ENCODE measurements at places on chromosomes 2 and 18. TPM values are rescaled to one million over a fixed set of nuclear protein-coding genes. Genes with fewer than 3 reads are reported as not detected.

DNA sequence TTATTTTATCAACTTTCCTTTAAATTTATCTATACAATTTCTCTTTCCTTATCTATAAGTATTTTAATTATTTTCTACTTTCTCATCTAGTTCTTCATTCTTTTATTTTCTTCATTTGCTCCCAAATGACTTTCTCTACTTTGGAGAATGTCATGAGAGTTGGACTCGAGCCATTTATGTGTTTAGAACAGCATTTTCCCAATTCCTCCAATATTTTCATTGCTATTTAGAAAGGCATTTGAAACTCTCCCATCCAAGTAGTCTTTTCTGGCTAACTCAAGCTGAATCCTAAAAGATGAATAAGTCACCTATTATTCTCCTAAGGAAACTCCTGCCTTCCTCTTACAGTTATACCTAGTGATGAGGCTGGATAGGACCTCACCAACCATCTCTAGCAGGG, 15.8 kb upstream of the FEZ2 start:
- DNase-seq, result no peak

DNA sequence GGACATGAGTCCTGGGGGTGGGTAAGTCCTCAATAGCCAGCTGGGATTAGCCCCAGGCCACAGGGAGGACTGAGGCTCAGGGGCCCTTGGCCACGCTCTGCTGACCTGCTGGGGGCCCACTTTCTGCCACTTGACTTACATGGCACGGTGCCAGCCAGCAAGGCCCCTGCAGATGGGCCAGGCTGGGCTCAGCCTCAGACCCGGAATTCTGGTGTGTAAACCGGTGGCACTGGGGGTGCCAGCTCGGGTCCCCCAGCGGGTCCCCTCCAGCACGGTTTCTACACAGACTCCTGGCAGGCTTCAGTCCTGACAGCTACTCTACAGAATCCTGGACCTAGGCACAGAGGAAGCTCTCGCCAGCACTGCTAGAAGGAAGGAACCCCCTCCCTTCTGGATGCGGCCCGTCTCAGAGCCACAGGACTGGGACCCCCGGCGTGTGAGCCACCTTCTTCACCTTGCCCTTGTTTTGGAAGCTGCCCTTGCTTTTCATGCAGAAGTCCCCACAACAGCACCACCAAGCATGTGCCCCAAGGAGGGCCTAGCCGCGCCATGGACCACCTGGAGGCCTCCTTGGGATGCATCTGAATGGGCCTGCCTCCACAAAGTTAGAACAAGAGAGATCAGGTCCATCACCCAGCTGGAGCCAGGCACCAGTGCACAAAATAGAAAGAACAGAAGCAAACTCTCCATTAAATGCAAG, 8.0 kb downstream of the HDAC4 start:
- DNase-seq, result peak; percentile 58

GRCh38 chr2:3023531-3023930, 354.1 kb downstream of the EIPR1 start:
- DNase-seq, result no peak

DNA sequence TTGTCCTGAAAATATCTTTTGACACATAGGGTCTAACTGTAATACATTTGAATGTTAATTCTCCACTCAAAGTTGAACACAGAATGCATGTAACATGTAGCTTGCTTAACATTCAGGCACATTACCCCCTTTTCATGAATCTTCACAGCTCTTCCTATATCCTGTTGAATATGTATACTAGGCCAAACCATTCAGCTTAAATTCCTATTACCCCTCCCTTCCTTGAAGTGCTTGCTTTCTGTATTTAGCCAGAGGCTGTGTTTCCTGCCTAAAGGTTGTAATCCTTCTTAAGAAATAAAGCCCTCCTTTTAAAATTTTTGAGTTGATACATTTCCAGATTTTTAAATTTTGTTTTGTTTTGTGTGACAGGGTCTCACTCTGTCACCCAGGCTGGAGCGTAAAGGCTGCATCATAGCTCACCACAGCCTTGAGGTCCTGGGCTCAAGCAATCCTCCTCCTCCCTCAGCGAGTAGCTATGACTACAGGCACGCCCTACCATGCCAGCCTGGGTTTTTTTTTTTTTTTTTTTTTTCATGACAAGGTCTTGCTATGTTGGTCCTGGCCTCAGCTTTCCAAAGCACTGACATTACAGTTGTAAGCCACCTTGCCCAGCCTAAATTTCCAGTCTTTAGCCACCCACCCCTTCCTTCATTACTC, 357.6 kb downstream of the DSC3 start:
- no peak for DNase-seq

DNA sequence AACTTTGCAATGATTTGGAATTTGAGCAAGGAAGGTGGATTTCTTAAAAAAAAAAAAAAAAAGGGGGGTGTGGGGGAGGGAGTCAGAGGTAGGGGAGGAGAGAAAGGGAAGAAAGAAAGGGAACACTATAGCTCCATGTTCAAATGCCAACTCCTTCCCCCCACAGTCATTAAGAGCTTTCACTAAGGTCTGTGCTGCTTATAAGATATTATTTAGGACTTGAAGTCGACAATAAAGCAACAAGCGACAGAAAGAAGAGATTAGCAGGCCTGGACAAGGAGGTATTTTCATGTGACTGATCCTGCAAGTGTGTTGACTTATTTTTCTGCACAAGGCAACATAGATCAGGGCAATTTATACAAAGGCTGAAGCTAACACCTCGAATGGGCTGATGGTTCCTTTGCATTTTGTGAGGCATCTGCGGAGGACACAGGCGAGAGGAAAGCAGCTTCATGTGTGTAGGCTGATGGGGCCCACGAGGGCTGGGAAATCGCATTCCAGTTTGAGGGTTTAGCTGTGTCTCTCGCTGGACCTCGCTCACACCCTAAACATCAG, 382.0 kb downstream of the SOX11 start:
- DNase-seq, result no peak

DNA sequence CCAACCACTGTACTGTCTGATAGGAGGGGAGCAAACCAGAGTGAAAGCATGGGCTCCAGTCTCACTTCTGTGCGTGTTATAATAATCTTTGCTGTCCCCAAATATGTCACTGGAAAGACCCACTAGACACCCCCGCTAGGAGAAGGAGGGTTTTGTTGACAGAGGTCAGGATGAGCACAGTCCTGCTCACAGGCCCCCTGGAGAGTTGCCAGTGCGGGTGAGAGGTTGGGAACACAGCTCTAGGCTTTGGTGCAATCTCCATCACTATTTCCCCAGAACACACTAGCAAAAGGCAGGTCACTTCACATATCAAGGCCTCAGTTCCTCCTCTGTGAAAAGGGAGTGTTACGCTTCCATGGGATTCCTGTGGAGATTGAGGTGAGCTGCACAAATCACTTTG, 9.7 kb downstream of the XDH start:
- DNase-seq, result no peak

- no peak for DNase-seq
These were observed 109.1 kb downstream of the CDK15 start for GRCh38 chr2:201915446-201915845.

- no peak for DNase-seq
These were observed 221.4 kb downstream of the NDUFA10 start for GRCh38 chr2:239803766-239804115.

DNA sequence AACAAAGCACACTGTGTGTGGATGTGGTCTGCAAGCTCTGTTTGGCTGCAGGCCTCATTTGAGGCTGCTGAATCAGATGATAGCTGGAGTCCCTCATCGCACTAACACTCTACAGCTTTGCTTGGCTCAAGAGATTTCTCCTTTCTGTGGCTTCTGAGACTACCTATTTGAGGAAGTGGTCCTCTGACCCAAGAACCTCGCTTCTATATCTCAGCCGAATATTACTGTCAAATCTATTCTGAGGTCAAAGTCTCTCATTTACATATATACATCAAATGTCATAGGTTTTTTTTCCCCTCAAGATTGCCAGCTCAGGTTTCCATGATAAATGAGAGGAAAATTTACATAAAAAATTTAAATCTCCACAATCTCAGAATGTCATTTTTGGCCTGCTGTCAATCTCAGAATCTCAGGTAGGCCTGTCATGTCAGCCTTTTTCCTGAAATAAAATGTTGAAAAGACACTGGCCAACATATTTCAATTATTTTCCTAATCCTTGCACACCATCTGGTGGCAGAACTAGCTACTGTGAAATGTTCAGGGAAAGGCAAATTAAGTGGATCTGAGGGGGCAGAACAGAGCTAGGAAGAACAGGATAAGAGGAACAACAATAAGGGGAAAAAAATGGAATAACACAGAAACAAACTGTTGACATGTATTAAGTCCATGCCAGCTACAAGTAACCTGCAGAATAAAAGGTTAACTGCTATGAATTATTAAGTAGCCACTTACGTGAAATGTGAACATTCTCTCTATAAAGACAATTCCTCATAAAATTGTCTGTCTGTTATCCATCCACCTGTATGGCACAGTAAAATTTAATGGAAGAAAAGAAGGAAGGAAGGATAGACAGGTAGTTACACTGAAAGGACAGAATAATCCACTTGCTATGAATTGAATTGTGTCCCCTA, 39.3 kb downstream of the AP1S3 start:
- no peak for DNase-seq

GRCh38 chr18:64273724-64274123, 124.8 kb upstream of the LINC00305 start:
- DNase-seq, result no peak

GRCh38 chr2:222523783-222524544, 99.6 kb downstream of the SGPP2 start:
- no peak for DNase-seq

GRCh38 chr2:152820048-152820447, 101.6 kb downstream of the ARL6IP6 start:
- DNase-seq, result no peak

DNA sequence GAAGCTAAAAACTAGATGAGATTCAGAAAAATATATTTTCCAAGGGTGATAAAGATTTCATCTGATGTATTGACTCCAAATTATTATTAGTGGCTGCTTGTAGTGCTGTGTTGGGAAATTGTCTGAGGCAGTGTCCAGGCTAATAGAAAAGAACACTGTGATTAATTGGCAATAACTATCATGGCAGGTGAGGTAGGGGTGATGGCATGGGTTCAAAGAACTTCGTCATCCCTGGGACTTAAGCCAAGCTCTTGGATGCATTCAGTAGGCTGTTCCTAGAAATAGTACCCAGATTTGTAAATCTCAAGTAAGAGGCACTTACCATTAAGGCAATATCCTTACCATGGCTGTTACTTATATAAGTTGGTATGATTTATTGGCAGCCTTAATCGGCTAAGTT, 13.2 kb upstream of the RAPGEF4 start:
- no peak for DNase-seq

- peak; percentile 66 for DNase-seq
These were observed 683 bp downstream of the MBOAT2 start for GRCh38 chr2:9002637-9003365.

DNA sequence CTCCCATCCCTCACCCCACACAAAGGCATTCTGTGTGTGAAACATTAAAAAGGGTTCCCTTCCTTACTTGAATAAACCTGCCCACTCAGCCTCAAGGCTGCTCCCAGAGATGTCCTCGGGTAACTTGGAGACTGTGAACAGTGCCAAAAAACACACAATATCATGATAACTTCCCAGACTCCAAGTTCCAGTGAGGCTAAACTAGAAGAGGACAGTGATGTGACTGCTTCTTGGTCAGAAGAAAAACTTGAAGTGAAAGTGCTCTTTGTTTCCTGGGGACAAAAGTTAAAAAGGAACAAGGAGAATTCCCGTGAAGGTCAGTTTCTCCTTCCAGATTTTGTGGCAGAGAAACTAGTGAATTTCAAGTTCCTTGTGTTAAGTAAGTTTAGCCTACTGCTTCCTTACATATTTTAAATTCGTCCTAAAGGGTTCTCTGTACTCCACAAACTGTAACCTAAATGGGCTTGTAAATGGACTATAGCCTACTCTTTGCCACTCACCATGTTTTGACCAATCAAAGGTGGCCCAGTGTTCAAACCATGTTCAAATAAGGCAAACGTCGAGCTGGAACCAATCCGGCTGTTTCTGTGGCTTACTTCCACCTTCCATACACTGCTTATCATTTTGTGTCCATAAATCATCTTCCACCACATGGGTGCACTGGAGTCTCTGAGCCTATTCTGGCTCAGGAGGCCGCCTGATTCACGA, 20.4 kb downstream of the TPRKB start:
- DNase-seq, result no peak

GRCh38 chr2:57126410-57126809, 920.2 kb upstream of the VRK2 start:
- no peak for DNase-seq

- DNase-seq, result peak; percentile 96
These were observed 156.1 kb upstream of the ID2 start for GRCh38 chr2:8525582-8526402.

GRCh38 chr18:48138660-48139430, 208.4 kb upstream of the SMAD2 start:
- no peak for DNase-seq

- DNase-seq, result no peak
These were observed 1.9 kb downstream of the DNMT3A start for GRCh38 chr2:25339791-25340180.

GRCh38 chr2:99217929-99218501, 37.0 kb downstream of the MRPL30 start:
- DNase-seq, result no peak

- DNase-seq, result no peak
These were observed 14.0 kb upstream of the NTSR2 start for GRCh38 chr2:11683966-11684365.

- no peak for DNase-seq
These were observed 114.2 kb upstream of the ZNF236 start for GRCh38 chr18:76708071-76708721.

- no peak for DNase-seq
These were observed 35.7 kb upstream of the TAF4B start for GRCh38 chr18:26190506-26190905.

DNA sequence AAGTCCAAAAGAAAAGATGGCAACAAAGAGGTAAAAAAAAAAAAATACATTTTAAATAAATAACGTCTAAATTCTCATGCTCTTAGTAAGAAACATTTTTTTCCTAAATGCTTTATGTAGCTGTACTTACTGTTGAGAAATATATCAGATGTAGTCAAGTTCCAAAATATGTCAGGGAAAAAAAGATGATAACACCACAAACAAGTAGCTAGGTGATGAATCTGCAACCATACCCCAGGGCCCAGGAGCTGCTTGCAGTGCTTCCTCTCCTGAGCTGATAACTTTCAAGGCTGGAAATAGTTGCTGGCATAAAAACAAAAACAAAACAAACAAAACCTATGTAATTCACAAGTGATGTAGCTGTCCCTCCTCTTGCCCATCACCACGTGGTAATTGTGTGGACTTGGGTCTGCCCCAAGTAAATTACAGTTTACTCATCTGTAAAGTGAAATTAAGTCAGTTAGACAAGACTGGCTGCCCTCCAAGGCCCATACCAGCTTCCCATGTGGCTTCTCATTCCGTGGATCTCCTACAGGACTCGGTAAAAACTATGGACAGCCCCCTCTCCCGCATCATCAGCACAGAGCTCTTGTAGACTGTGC, 82.6 kb downstream of the SP100 start:
- DNase-seq, result no peak

The REG1A gene
- total RNA-seq, result not detected

The BMP10 gene
- total RNA-seq, result 1.4 TPM

The MEIS1 gene
- total RNA-seq, result 48.0 TPM

The CNTNAP5 gene
- total RNA-seq, result not detected

The FAP gene
- total RNA-seq, result 5.4 TPM

The HJURP gene
- total RNA-seq, result 1.2 TPM

The DOK6 gene
- total RNA-seq, result 5.9 TPM

The CD8B gene
- 2.1 TPM for total RNA-seq

The CD28 gene
- 2.5 TPM for total RNA-seq

The RGPD4 gene
- 0.23 TPM for total RNA-seq

The STPG4 gene
- total RNA-seq, result not detected

The APCDD1 gene
- total RNA-seq, result 27.6 TPM

The GPR45 gene
- total RNA-seq, result not detected

The MYO5B gene
- 31.6 TPM for total RNA-seq

The PDK1 gene
- total RNA-seq, result 6.0 TPM

The ALKAL2 gene
- total RNA-seq, result 18.7 TPM

The SLC9A4 gene
- not detected for total RNA-seq
